Right renal pelvis (tissue), 4 donors: ENCODE measurements at places on chromosomes 3 and 15. TPM values are rescaled to one million over a fixed set of nuclear protein-coding genes. Genes with fewer than 3 reads are reported as not detected.

Gene CFAP92
- polyA plus RNA-seq: 1.5 TPM

Gene EFHB
- polyA plus RNA-seq: 1.5 TPM

- DNase-seq: no peak
Observed at GRCh38 chr3:9316881-9317361, 45.9 kb upstream of the THUMPD3 start.

Gene FOXB1
- not detected for polyA plus RNA-seq

Gene ARNT2
- 61.5 TPM for polyA plus RNA-seq

DNA sequence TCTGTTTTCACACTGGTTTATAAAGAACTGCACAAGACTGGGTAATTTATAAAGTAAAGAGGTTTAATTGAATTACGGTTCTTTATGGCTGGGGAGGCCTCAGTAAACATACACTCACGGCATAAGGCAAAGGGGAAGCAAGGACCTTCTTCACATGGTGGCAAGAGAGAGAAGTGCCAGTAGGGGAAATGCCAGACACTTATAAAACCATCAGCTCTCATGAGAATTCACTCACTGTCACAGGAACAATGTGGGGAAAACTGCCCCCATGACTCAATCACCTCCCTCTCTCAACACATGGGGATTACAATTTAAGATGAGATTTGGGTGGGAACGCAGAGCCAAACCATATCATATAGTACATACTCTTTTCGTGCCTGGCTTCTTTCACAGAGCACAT is 42.4 kb downstream of the MAP2K1 start:
- no peak for DNase-seq

DNA sequence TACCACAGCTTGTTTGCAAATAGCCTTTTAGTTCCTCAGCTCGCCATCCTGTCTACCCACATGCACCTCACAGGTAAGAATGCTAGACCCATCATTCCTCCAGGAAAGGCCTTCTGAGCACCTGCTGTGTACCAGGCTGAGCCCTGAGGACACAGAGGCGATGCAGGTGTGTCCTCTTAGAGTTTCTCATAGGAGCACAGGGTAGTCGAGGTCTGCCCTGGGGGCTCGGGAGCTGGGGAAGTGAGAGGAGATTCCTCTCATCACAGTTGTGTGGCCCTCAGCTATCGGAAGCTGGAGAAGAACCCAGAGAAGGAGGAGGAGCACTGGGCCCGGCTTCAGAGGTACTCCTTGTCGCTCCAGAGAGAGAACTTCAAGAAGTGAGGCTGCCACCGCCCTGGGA is 8.0 kb downstream of the MESP1 start:
- no peak for DNase-seq

DNA sequence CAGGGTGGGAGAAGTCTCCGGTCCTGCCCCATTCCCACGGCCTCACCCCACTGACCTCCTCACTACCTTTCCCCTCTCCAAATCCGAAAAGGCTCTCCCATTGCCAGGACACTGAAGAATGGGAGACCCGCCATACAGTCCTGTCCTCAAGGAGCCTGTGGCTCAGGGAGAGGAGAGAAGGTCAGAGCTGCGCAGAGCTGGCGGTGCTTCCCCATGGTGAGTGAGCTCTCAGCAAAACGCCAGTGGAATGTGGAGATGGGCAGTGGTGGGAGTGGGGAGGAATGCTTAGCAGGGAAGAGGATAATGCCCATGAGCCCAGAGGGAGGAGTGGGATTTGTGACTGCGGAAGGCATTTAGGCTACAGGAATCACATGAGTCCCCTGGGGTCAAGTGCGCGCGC is 20.1 kb downstream of the FAM43A start:
- DNase-seq: no peak

- no peak for DNase-seq
Observed at GRCh38 chr15:31302778-31303725, 23.6 kb upstream of the KLF13 start.

Gene POPDC2
- polyA plus RNA-seq: 3.5 TPM

Gene RASL12
- polyA plus RNA-seq: 8.0 TPM

- DNase-seq: no peak
Observed at GRCh38 chr15:85333132-85333831, 47.1 kb upstream of the AKAP13 start.

Gene ZIC4
- polyA plus RNA-seq: not detected

Gene TLR9
- polyA plus RNA-seq: 0.27 TPM

- DNase-seq: no peak
Observed at GRCh38 chr15:50131617-50132016, 12.6 kb upstream of the ATP8B4 start.

Gene GOLGA6L7
- polyA plus RNA-seq: 0.24 TPM

Gene NUP210
- polyA plus RNA-seq: 31.5 TPM

Gene PLS1
- 31.8 TPM for polyA plus RNA-seq

DNA sequence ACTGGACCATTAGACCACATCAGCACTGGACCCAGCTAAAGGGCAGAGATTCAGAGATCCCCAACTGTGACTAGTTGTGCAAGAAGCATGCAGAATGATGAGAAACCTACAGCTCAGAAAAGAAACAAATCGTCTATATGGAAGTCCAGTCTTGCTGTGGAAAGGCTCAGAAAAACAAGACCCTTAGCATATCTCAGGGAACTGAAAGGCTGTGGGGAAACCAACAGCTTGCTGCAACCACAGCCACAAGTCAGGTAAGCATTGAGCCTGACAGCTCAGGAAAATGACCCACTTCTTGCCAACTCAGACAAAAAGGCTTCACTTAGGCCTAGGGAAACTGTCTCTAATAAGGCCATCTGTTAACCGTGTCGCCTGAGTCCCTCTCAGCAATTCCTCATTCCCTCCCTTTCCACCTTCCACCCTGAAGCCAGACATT is 145.6 kb downstream of the LSAMP start:
- no peak for DNase-seq

Gene FAM107A
- 3.9 TPM for polyA plus RNA-seq

GRCh38 chr3:7357101-7357500 is 496.2 kb downstream of the GRM7 start:
- no peak for DNase-seq

- DNase-seq: no peak
Observed at GRCh38 chr15:66613743-66614142, 47.9 kb upstream of the LCTL start.

Gene NUSAP1
- 90.5 TPM for polyA plus RNA-seq

Gene TBC1D21
- not detected for polyA plus RNA-seq

Gene IGSF10
- polyA plus RNA-seq: 2.1 TPM

Gene MCF2L2
- 0.70 TPM for polyA plus RNA-seq

Gene LRCH3
- polyA plus RNA-seq: 36.3 TPM

DNA sequence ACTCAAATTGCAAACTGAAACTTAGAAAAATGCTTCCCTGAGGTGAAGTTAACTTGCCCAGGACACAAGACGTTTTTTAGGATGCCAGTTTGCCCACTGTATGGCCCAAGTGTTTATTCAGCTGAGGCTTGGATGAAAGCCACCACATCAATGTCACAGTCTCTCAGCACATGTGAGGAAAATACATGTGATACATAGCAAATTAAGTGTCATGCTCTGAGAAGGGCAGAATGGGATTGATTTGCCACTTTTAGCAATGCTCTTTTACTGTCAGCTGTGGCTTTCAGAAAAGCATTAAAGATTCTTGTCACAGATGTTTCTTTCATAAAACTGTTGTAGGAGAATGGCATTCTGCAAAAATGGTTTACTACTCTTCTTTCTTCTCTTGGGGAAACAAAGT is 165.5 kb downstream of the ZIC1 start:
- no peak for DNase-seq

- DNase-seq: no peak
Observed at GRCh38 chr15:90209591-90209990, 8.5 kb downstream of the SEMA4B start.

GRCh38 chr3:130539005-130539404 is 22.0 kb downstream of the COL6A6 start:
- no peak for DNase-seq

GRCh38 chr3:135871311-135871710 is 94.2 kb upstream of the PPP2R3A start:
- DNase-seq: no peak

- no peak for DNase-seq
Observed at GRCh38 chr3:182005701-182006100, 294.0 kb downstream of the SOX2 start.

Gene BAHD1
- 20.4 TPM for polyA plus RNA-seq

DNA sequence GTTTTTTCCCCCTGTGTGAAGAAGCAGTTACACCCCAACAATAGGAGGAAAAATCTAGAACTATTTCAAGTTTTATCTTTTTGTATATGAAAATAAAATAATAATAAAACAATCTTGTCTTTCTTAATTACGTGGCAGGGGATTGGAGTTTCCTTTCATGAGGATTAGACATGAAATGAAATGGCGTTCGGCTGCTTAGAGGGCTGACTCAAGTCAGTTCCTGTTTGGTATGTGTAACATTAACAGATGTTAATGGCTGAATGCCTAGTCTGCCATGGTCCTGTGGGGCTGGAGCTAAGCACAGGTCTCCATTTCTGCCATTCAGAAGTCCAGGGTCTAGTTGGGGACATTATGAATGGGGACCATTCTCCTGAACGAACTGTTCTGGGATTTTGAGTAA is 3.1 kb upstream of the EXOG start:
- DNase-seq: no peak

- DNase-seq: no peak
Observed at GRCh38 chr3:42544492-42545283, 37.1 kb downstream of the SEC22C start.

GRCh38 chr3:144692488-144692887 is 720.9 kb downstream of the DIPK2A start:
- DNase-seq: no peak

Gene KLHL24
- polyA plus RNA-seq: 50.5 TPM

DNA sequence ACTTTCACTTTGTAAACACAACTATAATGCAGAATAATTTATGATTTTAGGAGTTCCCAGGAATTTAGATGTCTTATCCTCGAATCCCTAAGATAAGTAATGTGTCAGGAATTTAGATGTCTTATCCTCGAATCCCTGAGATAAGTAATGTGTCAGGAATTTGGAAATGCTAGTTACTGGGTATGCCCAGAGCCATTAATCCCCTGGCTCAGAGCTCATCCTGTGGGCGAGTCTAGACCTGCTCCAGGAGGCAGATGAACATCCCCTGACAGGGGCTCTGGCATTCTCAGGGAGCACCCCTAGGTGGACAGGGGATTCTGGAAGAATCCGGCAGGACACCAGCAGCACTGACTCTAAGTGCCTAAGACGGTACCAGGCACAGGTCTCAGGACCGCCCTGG is 163.3 kb downstream of the ARRDC4 start:
- no peak for DNase-seq

GRCh38 chr3:118799303-118799702 is 235.3 kb downstream of the IGSF11 start:
- DNase-seq: no peak

DNA sequence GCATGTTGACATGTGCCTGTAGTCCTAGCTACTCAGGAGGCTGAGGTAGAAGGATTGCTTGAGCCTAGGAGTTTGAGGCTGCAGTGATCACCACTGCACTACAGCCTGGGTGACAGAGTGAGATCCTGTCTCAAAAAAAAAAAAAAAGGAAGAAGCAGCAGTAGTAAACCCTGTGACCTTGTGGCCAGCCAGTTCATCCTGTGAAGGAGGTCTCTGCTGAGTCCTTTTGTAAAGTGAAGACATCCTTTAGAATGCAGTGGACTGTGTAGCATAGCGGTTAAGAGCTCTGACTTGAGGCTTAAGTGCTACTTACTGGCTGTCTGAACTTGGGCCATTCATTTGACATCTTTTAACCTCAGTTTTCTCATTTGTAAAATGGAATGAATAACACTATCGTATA is 8.3 kb downstream of the EXOSC7 start:
- DNase-seq: no peak

Gene KLHL6
- 1.3 TPM for polyA plus RNA-seq

Gene GABRG3
- polyA plus RNA-seq: 2.4 TPM

- DNase-seq: no peak
Observed at GRCh38 chr3:25479727-25480010, 51.6 kb downstream of the RARB start.

- no peak for DNase-seq
Observed at GRCh38 chr3:76726034-76726433, 313.9 kb upstream of the ROBO2 start.

GRCh38 chr15:26382444-26383072 is 390.3 kb downstream of the GABRB3 start:
- no peak for DNase-seq

Gene IQCF5
- not detected for polyA plus RNA-seq

- no peak for DNase-seq
Observed at GRCh38 chr3:55828712-55829111, 341.6 kb upstream of the WNT5A start.

GRCh38 chr3:188901126-188901525 is 270.6 kb upstream of the TPRG1 start:
- DNase-seq: no peak

GRCh38 chr15:95958382-95958781 is 372.1 kb upstream of the NR2F2 start:
- no peak for DNase-seq

Gene ATP13A5
- 0.20 TPM for polyA plus RNA-seq

Gene CHRNA3
- polyA plus RNA-seq: 0.98 TPM

DNA sequence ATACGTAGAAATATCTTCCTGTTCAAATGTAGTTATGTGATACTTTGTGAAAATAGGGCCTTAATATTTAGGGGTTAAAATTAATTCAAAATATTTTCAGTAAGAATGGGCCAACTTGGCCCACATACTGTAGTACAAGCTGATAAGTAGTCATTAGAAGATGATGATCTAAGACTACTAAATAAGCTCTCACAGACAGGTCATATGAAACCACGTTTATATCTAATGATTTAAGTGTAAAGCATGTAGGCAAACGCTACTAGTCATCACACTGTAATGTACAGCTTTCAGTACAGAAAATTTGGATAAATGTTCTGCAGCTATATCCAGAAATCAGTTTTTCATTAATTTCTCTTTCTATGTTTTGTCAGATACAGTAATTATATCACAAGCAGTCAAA is 228.6 kb downstream of the UBE2E2 start:
- no peak for DNase-seq
